Epithelial cell of prostate (primary cell): ENCODE measurements at places on chromosomes 5 and 9.
A peak's percentile ranks its signal among the peaks of the same experiment; 100 is the strongest.

DNA sequence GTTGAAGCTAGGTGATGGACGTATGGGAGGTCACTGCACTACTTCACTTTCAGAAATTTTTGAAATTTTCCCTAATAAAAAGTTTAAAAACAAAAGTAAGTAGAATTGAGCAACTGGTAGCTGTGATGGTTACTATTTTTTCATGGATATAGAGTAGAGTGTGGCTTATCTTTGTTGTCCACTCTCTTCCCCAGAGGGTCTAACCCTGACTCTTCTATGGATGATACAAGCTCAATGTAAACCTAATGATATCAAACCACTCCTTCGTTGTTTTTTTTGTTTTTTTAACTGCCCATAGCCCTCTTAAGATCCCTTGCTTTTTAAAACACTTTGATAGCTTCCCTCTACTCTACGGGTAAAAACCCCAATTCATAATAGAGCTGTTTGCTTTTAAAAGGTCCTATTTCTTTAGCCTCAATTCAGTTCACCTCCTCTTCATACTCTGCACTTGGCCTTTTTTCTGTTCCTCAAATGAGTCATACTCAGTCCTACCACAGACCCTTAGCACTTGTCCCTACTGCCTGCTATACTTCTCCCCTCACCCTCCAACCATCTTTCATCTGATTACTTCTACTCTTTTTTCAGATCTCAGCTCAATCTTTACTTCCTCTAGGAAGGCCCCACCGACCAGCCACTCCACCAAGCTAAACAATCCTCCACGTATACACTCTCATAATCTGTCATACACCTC, 2.6 kb downstream of the HDAC3 start:
- no peak for DNase-seq

DNA sequence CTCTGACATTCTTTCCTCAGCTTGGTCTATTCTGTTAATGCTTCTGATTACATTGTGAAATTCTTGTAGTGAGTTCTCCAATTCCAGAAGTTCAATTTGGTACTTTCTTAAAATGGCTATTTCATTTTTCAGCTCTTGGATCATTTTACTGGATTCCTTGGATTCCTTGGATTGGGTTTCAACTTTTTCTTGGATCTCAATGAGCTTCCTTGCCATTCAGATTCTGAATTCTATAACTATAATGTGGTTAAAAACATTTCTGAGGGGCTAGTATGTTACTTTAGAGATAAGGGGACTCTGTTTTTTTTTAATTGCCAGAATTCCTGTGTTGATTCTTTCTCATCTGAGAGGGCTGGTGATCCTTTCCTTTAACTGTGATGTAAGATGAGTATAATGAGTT, 136.4 kb downstream of the MCTP1 start:
- DNase-seq, result no peak

GRCh38 chr9:113657765-113658544, 194.4 kb downstream of the RGS3 start:
- peak; percentile 18 for DNase-seq

- peak; percentile 79 for DNase-seq
Observed at GRCh38 chr5:119274030-119274766, 81.6 kb upstream of the TNFAIP8 start.

DNA sequence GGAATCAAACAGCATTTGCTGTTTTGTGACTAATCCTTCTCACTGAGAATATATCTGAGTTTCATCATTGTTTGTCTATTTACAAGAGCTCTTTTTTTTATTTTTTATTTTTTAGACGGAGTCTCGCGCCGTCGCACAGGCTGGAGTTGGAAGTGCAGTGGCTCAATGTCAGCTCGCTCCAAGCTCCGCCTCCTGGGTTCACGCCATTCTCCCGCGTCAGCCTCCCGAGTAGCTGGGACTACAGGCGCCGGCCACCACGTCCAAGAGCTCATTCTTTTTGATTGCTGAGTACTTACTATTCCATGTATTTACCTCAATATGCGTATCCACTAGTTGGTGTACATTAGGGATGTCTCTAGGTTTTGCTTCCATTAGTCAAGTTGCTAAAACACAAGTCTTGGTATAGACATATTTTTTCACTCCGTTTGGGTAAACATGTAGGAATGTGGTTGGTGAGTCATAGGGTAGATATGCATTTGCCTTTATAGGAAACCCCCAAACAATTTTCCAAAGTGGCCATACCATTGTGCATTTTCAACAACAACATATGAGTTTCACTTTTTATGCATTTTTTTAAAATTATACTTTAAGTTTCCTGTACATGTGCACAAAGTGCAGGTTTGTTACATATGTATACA, 1005.0 kb upstream of the CDH10 start:
- DNase-seq, result no peak

GRCh38 chr9:70954126-70954525, 167.3 kb downstream of the TRPM3 start:
- DNase-seq, result no peak

DNA sequence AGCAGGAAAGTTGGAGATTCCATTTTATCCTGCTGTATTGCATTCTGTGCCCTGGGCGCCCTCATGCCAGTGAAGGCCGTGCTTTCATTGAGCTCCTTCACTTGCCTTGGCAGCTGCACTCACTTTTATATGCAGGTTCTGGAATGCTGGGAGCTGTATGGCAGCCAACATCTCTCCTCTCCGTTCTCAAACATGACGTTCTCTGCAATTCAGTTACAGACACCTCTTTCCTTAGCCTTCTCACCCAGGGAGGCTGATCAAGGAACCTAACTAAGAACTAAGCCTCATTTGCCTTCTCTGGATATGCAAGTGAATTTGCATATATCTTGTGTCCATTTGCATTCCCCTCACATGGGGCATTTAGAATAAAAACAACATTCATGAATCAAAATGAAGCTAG, 29.4 kb upstream of the PURA start:
- DNase-seq, result no peak

GRCh38 chr5:95283022-95283615, 1.8 kb downstream of the MCTP1 start:
- no peak for DNase-seq

DNA sequence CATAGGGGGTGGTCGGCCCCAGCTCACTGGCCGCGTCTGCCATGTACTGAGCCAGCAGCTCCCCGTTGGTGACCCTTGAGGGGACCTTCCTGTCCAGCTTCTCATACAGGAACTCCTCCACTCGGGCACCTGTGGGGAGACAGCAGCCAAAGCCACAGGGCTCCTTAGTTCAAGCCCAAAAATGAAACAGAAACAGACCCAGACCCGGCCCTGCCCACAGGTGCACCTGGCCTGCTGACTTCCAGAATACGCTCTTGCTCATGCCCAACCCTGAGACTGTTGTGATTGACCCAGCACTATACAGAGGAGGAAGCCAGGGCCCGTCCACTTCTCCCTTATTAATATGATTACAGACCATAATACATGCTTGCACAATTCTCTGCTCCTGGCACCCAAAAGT, 7.0 kb downstream of the SH3GLB2 start:
- DNase-seq, result no peak

GRCh38 chr9:5949103-5949699, 58.5 kb downstream of the MLANA start:
- DNase-seq, result peak; percentile 20

DNA sequence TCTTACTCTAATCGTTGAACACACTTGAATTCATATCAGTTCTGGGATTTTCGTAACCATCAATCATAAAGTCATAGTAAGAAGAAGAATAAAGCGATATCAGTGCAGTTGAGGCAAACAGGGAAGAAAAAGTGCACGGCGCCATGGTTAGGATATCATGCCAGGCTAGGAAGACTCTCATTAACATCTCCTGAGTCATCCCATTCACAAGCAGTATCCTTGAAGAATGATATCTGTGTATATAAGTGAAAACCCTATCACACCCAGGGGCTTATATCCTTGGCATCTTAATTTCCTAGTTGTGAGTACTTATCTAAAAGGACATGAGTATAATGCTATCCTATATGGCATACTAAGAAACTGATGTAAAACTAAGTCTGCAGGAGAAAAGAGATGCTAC, 38.6 kb downstream of the NFIB start:
- DNase-seq, result no peak

DNA sequence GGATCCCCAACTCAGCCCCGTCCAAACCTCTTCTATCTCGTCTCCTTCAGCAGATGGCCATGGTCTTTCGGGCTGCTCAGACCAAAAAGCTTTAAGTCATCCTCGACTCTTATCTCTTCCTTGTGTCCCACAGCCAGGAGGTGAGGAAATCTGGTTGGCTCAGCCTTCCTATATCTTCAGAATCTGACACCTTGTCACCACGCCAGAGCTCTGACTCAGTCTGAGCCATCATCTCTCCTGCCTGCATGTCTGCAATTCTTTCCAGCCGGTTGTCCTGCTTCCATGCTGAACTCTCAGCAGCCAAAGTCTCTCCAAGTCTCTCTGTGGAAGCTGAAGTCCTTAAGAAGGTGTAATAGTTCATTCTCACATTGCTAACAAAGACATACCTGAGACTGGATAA, 419.3 kb upstream of the ADAMTS16 start:
- no peak for DNase-seq

GRCh38 chr5:168529374-168530234, 499 bp downstream of the FBLL1 start:
- DNase-seq, result no peak

DNA sequence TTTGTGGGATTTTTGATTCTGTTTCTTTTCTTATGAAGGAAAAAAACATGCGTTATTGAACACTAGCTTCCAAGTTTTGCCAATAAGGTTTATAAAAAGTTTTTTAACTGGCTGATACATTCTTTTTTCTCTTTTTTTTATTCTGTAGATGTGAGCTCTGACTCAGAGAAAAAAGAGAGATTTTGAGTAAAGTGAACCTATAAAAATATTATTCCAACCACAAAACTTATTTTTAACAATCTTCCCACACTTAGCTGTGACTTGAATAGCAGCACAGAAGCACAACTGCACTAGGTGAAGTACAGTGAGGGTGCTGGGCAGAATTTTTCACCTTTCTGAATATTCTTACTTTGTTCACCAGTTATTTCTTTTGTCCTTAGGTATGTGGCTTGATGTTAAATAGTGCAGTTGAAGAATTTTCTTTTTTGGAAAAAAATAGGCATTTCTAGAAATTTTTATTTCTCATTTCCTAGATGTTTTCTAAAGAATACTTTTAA, 41.6 kb downstream of the CHSY3 start:
- no peak for DNase-seq

DNA sequence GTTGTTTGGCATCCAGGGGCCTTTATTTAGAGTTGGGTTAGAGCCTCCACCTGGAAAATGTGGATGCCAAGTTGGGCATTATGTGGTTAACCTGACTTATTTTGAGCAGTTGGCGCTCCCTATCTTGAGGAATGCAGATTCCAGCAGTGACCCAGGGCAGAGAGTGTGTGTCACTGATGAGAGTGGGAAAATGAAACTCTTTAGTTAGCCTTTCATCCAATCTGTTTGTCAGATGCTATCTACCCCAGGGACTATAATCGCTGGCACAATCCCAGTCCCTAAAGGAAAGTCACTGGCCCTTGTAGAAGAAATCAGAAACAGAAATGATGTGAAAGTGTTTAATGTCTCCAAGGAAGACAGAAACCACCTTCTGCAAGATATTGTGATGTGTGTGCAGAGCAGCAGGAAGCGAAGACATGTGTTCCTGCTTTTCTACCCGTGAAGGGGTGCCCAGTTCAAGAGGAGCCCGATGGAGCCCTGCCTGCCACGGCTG, 10.2 kb upstream of the STING1 start:
- no peak for DNase-seq

GRCh38 chr5:175654807-175655206, 3.1 kb upstream of the HRH2 start:
- no peak for DNase-seq

DNA sequence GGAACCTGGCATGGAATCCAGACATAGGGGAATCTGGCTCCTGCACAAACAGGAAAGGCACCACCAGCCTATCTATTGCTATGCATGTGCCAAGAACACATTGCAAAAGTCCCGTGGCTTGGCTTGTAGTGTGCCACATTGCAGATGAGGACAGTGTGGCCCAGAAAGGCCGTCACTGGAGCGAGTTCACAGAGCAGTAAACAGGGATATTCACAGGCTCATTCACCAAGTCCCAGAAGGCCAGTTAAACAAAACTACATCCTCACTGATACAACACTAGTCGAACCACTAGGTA, 39.6 kb upstream of the TRIM32 start:
- no peak for DNase-seq

DNA sequence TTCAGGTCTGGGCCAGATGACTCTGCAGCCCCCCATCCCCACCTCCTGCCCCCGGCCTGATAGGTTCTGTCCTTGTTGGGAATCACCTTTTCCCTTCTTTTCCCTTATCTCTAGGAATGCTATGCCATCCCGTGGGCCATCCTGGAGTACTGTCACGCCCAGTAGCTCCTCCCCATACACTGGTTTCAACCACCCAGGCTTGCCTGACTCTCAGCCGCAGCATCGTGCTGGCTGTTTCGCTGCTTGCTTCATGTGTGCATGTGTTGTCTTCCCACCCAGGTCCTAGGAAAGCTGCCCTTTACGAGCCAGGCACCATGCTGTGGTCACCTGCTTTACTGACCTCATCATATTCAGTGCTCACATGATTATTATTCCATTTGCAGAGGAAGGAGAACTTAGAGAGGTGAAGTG, 71.8 kb downstream of the ANGPTL2 start:
- no peak for DNase-seq

- DNase-seq, result peak; percentile 40
Observed at GRCh38 chr5:35857606-35858205, 1.0 kb downstream of the IL7R start.

DNA sequence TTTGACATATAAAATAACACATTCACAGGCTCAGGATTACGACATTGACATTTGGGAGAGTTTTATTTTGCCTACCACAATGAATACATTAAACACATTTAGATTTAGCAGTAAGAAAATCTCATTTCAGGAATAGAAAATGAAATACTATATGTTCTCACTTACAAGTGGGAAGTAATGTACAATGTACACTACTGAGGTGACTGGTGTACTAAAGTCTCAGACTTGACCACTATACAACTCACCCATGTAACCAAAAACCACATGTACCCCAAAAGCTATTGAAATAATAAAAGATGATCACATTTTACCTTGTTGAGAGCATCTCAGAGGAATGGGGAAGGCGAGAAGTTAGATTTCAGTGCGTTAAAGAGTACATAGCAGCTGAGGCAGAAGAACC, 1202.4 kb upstream of the SEMA6A start:
- DNase-seq, result no peak

DNA sequence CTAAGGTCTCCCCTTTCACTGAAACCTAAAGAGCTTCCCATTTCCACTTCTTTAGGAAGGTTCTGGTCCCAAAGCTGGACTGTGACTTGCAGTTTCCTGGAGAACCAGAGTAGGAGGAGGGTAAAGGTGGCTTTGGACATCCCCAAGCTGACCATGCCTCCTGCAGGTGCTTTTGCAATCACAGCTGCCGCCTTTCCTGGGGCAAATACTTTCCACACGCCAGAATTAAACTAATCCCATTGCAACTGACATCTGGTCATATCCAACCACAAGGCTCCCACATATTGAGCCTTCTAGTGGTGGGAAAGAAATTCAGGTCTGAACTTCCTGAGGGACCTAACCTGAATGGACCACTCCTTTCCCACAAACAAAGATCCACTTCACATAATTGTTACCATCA, 92.7 kb downstream of the NRG2 start:
- no peak for DNase-seq
